ENCODE measurements at places on chromosomes 3 and 15. TPM values are rescaled to one million over a fixed set of nuclear protein-coding genes. Genes with fewer than 3 reads are reported as not detected.
A peak's percentile ranks its signal among the peaks of the same experiment; 100 is the strongest.

IMPG2 gene
- total RNA-seq = 0.65 TPM

GRAMD2A gene
- total RNA-seq = 0.63 TPM

DNA sequence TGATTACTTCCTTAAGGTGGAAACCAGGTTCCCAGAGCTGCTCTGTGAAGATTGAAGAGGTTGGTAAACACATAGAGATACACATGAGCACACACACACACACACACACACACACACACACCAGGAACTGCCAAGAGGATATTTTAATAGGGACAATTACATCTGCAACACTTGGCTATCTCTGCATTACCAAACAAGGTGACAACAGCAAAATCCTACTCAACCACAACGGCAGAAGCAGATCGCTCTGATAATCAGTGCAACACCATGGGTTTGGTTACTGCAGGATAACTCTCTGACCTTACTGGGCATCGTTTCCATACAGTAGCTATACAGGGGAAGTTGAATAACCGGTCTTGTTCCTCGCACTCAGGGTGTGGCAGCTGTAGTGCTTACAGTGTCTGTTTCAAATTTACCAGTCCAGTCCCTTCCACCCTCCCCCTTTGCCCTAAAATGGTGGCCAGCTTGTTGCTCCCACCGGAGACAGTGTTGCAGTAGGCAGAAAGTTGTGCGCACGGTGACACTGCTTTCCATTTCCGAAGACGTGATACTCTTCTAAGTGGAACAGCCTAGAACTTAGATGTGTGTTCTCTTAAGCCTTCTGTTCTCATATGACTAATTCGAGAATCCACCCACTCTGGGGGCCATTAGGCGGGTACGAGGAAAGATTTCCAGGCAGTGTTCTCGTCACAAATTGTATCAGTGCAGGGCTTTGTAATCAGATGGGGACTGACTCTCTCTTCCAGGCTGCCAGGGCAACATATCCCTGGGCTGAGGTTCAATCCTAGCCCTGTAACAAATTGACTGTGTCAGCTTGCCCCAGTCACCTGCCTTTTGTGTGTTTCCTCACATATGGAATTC, 176.2 kb downstream of the P3H2 start:
- no peak for DNase-seq

DOCK3 gene
- 0.36 TPM for total RNA-seq

- DNase-seq = no peak
Measured at GRCh38 chr15:58669108-58669507, 80.4 kb downstream of the ADAM10 start.

ROBO1 gene
- 25.3 TPM for total RNA-seq

GRCh38 chr3:36149447-36149865, 230.8 kb upstream of the STAC start:
- no peak for DNase-seq

DNA sequence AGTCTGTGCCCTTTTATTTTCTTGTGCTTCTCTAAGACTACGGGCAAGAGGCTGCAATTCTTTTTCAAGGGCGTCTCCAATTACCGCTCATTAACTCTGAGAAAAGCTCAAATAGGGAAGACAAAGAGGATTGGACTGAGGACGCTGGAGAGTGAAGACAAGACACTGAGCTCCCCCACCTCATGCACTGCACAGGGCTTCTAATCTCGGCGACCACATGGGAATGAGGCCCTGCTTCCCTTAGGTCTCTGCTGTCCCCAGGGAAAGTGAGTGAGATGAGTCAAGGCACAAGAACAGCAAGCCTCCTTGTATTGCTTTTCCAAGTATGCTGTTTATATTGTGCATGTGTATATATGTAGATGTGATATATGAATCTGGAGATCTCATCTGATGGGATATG, 392.2 kb upstream of the CFAP20DC start:
- DNase-seq = no peak

- DNase-seq = no peak
Measured at GRCh38 chr3:114307832-114308231, 14.0 kb downstream of the TIGIT start.

DNA sequence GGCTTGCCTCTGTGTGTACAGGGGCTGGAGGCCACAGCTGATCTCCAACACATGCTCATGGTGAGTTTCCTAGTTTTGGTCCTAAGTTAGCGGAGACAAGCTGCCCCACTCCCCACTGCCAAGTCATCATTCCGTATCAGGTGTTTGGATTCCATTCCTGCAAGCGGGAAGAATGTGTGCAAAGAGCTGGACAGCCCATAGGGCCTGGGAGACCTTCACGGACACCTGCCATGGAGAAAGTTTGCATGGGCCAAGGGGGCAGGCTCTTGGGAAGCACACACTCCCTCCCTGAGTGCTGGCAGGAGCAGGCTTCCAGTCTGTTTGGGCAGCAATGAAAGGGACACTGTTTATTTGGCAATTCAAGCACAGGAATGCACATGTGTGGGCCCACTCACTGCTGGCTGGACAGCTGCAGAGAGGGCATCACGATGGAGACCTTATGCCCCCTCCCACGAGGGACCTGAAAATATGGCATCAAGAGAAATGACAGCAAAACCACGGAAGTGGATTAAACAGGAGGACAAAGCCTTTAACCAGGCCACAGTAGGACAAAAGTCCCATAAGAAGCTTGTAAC, 149.7 kb downstream of the KLF13 start:
- no peak for DNase-seq

ARPC4 gene
- total RNA-seq = 198 TPM

COLQ gene
- total RNA-seq = 1.8 TPM

DNA sequence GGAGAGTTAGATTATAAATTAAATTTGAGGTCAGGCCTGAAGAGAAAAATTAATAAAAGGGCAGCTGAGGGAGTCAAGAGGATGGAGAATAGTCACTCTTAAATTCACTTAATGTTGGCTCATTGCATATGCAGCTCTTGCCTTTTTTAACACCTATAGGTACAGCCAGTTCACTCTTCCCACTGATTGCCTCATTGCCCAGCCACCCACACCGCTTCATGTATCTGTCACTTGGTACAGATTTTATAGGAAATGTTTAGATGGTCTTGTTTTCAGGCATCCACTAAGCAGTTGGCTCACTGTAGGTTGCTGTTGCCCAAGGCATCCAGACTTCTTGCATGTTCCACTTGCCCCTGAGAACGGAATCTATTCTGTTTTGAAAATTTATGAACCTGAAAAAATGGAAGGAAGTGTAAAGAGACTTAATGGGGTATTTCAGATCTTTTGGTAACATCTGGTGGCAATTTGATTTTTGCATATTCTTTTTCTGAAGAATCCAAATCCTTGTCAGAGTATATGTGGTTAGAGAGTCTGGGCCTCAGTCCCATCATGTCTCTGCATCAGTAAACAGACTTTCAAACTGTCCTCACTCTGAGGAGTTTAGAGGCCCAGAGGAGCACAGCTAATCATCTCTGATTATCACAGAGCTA, 151.9 kb downstream of the RBPMS2 start:
- DNase-seq = peak; percentile 32

MDFIC2 gene
- not detected for total RNA-seq

GOLGA6A gene
- not detected for total RNA-seq

GRCh38 chr3:101850246-101851051, 1.1 kb downstream of the NFKBIZ start:
- DNase-seq = peak; percentile 86

DNA sequence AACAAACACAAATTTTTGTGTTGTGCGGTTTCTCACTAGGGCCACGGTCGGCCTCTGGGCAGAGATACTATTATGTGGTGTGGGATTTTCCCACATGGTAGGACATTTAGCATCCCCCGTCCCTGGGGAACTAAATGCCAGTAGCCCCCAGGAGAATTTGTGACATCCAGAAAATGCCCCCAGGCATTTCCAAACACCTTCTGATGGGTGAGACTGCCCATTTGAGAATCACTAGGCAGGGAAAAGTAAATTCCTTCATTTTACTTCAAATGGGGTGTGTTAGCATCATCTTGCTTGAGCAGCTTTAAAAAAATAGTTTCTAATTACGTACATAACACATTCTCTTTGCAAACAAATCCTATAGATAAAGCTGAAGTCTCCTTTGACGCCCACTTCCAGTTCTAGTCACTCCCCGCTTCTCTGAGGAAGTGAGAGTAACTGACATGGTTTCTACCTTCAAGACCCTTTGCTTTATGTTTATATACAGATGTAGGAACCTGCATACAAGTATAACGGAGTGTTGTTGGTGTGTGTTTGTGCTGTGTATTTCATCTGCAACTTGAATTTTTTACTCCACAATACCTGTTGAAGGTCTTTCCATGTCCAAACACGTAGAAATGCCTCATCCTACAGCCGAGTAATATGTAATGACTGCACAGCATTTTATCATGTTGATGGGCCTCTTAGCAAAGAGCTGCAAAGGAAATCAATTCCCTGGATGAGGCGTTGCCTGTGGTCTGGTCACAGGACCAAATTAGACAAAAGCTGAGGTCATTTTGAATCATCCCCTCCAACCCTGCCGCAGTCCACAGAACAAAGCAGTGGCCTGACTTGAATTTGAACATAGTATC, 31.4 kb upstream of the ZBTB38 start:
- peak; percentile 86 for DNase-seq

DNA sequence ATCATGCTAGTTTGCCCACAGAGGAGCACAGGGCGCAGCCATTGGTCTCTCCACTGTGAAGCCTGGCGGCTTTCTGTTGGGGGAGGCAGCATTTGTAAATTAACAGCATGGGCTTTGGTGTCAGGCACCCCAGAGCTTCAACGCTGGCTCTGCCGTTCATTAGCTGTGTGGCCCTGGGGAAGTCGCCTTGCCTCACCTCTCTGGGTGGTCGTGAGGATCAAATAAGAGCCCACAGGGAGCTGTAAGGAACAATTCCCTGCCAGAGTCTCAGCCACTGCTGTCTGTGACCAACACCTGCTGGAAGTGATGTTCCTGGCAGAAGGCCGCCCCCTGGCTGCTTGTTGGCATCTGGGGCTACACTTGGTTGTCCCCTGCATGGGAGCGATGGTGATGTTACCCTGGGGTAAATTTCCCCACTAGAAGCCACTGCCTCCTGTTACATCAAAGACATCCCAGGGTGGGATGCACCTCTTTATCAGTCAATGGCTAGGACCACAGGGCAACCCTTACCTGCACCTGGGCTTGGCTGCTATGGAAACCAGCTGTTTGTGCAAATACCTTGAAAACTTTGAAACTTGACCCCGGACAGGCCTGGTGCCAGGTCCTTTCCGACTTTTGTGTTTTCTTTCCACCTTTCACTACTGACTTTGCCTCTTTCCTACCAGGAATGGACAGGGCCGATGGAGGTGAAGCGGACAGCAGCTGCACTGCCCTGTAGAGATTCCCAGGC, 36.9 kb downstream of the DNASE1L3 start:
- no peak for DNase-seq

DNA sequence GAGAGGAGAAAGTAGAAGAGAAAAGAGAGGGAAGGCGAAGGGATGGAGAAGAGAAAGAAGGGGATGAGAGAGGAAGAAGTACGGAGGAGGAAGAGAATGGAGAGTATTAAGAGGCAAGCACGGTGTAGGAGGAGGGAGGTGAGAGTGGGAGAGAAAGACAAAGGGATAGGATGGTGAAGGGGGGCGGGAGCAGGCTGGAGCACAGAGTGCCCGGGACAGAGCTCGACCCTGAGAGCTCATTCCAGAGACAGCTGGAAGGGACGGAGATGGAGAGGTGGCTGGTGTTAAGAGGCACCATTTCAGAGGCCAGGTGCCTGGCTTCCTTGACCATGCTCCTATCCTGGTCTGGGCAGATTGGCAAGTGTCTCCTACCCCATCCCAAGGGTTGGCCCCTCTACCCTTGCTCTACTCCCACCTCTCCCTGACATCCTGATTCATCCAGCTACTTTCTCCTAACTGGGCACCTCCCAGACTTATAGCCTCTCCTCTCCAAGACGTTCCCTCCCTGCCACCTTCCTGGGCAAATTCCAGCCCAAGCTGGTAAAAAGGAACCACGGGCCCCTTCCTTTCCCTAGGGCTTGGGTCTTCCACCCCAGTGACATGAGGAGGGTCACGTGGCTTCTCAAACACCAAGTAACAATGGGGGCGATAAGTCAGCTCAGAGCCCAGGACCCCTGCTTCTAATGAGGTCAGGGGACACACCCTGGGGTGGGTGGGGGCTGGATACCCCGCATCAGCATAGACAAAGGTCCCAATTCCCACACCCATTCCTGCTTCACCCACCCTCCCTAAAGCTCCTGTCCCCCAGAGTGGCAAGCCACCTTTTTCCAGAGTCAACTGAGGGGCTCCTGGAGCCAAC, 1.1 kb downstream of the CLCN2 start:
- DNase-seq = no peak

CFAP161 gene
- 4.0 TPM for total RNA-seq

CHRNB4 gene
- total RNA-seq = not detected

GRCh38 chr3:102142379-102143060, 292.3 kb upstream of the ZPLD1 start:
- DNase-seq = peak; percentile 60

LRRIQ4 gene
- total RNA-seq = 0.09 TPM

DNA sequence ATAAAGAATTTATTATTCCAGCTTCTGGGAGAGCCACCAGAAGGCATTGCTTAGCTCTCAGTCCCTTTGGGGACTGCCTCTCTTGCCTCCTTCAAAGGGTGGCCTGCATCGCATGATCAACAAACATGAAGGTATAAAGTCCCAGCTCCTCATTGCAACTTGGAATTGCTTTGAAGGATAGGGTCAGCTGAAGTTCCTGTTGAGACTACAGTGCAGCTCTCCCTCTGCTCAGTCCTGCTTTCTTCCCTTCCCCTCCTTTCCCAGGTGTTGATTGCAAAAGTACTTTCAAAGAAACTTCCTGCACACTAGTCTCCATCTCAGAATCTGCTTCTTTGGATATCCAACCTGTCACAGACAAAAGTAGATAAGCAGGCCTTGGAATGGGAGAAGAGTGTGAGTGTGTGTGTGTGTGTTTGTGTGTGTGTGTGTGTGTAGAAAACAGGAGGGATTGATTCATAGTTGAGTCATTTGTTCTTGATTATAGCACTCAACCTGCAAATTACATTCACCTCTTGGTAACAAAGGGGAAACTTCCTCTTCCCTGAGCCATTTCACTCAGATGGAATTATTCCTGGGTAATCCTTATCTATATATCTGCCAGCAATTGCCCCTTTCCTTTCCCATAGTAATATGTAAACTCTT, 13.7 kb downstream of the CCR8 start:
- no peak for DNase-seq

GRCh38 chr3:4746241-4746958, 232.8 kb upstream of the BHLHE40 start:
- peak; percentile 32 for DNase-seq
